ENCODE measurements at places on chromosomes 2 and 18.

DNA sequence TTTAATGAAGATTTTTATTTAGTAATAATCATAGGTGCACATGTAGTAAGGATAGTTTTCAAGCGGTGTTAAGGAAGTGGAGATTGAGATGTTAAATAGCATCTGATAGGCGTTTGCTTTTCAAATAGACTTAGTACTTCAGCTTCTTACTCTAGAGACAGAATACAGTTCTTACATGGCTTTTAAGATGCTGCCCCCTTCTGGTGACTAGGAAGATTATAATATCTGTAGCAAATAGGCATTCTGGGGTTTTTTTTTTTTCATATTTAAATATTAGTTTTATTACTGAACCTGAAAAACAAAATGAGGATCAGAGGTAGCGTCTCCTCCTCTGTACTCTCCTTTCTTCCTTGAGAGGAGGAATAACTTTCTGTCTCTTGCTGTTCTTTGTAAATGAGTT lies 100.2 kb downstream of the AGAP1 start:
- no peak for DNase-seq

DNA sequence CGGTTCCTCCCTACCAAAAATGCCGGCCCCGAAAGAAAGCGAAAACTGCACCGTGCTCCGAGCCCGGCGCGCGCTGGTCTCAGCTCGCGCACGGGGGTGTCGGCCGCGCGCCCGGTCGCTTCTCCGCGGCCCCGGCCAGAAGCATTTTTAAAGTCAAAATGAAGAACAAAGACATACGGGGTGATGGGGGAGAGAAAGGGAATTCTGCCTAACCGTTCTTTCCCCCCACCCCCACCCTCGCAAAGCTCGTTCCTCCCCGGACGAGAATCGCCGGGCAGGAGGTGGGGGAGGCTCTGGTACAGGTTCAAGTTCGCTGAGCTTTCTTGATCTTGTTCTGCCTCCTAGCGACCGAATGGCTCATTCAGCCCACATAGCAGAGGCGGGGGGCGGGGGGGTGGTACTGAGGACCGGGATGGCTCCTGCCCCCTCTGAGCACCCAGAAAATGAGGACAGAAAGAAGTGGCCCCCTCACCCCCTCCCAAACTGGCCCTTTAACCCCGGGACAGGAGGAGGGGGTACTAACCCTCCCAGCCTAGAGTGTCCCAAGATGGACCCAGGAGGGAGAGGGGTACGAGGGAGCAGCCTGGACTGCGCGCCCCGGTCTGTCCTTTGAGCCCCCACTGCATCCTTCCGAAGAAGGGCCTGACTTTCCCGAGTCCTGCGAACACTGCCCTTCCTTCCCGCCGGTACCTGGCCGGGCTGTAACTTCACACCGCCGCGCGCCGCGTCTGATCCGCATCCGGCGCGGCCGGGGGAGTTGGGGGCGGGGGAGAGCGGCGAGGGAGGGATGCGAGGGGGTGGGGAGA lies 3.1 kb downstream of the BCL11A start:
- peak; percentile 21 for DNase-seq

DNA sequence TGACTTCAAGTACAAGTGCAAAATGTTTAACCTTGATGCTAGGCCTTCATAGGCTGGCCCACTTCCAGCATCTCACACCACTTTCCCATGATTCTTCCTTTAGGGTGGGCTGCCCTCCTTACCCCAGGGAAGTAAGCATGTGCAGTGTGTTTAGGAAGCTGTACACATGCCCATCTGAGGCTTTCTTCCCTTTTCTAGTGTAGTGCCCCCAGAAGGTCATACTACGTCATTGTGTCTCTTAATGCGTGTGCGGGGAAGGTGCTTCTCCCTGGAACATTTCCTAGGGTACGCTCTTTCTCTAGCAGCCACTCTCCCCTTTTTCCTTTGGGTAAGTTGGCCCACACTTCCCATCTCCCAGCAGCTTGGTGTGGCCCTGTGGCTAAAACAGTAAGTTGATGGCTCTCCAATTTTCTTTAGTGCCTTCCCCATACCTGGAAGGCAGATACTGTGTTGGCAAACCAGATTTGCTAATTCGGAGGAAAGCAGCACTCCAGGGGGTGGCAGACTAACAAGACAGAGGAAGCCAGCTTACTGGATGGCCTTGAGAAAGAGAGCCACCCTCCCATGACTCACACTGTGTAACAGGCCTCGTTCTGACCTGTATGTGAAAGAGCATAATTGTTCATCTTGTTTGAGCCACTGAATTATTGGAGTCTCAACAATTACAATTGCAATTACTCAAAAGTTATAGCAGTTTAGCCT lies 1.1 kb upstream of the SULT6B1 start:
- no peak for DNase-seq

- no peak for DNase-seq
These were observed 109.8 kb upstream of the FZD5 start for GRCh38 chr2:207879536-207879935.

- DNase-seq, result no peak
These were observed 31.2 kb upstream of the STAT1 start for GRCh38 chr2:191045141-191045540.

DNA sequence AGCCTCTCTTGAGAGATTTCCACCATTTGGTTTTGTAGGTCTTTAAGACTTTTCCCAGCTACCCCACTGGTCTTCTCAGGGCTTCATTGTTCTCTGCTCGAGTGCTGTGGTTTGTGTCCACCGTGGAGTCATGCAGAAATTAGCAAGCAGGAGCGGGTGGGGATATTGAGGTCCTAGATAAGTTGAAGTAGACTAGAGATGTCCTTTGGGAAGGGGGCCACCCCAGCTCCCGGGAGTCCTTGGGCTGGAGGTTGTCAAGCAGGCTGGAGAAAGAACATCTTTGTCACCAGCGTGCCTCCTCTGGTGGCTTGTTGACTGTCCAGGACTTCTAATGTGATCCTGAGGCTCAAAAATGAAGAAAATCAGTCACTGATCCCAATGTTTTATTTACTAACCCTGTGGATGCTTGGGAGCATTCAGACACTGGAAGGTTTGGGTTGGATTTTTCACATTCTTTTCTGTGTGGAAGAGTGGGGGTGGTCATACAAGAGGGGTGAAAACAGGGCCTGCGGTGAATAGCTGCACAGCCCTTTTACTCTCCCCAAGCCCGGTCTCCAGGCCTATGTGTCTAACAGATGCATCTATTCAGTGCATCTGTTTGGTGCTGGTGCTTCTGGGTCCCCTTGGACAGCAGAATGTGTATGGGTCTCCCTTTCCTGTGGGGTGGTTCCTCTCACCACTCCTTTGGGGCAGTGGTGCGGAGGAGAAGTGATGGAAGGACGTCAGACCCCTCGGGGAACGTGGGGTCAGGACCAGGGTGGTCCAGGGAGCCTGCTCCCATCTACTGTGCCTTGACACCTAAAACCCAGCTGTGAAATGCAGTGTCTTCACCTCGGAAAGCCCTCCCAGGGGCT lies 208.1 kb downstream of the KLHL29 start:
- DNase-seq, result no peak

DNA sequence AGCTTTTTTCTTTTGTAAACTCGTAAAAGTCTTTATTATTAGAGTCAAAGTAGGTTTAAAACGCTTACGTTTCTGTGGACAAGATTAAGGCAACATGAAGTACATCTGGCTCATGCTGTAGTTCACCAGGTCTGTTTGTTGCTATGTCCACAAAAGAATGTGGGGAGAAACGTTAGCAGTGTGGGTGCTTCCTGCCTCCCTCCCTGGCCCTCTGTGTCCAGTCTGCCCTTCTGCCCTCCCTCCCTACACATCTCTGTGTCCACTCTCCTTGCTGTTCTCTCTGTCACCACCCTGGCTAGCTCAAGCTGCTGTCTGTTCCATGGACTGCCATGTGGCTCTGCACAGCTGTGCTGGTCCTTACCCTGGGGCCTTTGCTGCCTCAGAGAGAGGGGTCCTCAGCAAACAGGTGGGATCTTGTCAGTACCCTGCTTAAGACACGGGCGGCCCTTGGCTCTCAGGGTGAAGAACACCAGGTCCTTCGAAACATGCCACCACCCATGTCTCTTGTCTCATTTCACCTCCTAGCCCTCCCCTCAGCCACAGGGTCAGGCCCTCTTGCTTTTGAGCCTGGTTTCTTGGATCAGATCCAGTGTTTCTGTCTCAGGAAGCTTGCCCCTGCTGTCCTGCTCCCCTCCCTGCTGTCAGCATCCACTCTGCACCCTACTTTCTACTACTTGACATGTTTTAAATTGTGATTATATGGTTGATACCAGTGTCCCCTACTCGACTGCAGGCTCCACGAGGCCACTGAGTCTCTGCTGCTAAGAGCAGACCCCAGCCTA lies 79.2 kb downstream of the LIMS1 start:
- DNase-seq, result no peak

DNA sequence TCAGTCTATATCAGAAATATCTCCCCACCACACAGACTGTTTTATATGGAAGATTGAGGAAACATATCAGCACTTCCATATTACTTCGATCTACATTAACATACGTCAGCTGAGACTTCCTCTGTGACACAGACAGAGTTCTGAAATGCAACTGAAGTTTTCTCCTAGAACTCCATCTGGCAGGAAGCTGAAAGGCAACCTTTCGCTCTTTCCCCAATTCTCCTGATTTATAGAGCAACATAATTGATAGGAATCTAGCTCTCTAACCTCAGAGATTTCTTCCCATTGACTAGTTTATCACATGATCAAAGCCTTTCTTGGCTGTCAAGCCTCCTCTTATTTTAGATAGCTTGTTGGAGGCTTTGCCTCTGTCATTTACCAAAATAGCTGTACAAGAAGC lies 806.7 kb upstream of the CHAC2 start:
- DNase-seq, result no peak

DNA sequence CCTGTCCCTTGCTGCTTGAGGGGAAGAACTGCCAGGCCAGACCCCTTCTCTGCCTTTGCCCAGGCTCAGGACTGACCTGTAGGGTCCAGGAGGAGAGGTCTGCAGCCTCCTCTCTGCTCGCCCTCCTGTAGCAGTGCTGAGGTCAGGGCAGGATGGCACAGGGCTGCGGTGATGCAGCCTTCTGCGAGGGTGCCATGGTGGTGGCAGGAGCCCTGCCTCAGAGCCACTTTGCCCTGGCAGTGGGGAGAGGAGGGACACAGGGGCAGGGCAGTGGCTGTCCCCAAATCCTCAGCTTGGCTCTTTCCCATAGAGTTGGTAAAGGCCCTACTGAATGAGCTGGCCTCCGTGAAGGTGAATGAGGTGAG lies 884 bp downstream of the PROM2 start:
- no peak for DNase-seq

- DNase-seq, result no peak
These were observed 74.4 kb upstream of the COPS8 start for GRCh38 chr2:237011206-237011795.

- DNase-seq, result no peak
These were observed 35.2 kb downstream of the PTGR3 start for GRCh38 chr18:75173738-75174137.
